ENCODE measurements at places on chromosomes 7 and 10.

- DNase-seq: no peak
Measured at GRCh38 chr10:8133146-8133545, 78.7 kb downstream of the GATA3 start.

- no peak for DNase-seq
Measured at GRCh38 chr7:29138588-29138987, 7.7 kb downstream of the CPVL start.

- DNase-seq: no peak
Measured at GRCh38 chr10:72261784-72262404, 11.8 kb upstream of the DDIT4 start.

DNA sequence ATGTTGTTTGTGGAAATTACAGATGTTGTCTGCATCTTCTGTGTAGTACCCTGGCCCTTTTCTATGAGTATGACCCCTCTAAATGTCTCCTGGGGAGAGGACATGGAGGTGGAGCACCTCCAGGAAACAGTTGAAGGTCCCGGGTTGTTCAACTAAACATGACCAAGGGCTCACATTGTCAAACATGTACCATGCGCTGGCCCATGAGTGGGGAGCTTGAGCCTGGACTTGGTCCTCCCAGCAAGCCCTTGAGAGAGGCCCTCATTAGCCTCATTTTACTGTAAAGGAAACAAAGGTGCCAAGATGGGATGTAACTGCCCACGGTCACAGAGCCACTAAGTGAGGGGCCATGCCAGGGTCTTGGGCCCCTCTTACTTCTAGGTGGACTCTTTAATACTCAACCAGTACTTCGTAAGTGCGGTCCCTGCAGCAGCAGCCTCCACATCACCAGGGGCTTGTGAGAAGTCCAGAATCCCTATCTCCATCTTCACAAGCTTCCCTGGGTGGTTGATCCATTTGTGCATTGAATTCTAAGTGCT lies 31.2 kb downstream of the C10orf71 start:
- no peak for DNase-seq

GRCh38 chr7:153044981-153045380 lies 285.4 kb downstream of the ACTR3B start:
- no peak for DNase-seq

- no peak for DNase-seq
Measured at GRCh38 chr10:57692255-57692980, 575.3 kb downstream of the IPMK start.

GRCh38 chr10:46028584-46029460 lies 1.6 kb downstream of the NCOA4 start:
- DNase-seq: peak; percentile 17

DNA sequence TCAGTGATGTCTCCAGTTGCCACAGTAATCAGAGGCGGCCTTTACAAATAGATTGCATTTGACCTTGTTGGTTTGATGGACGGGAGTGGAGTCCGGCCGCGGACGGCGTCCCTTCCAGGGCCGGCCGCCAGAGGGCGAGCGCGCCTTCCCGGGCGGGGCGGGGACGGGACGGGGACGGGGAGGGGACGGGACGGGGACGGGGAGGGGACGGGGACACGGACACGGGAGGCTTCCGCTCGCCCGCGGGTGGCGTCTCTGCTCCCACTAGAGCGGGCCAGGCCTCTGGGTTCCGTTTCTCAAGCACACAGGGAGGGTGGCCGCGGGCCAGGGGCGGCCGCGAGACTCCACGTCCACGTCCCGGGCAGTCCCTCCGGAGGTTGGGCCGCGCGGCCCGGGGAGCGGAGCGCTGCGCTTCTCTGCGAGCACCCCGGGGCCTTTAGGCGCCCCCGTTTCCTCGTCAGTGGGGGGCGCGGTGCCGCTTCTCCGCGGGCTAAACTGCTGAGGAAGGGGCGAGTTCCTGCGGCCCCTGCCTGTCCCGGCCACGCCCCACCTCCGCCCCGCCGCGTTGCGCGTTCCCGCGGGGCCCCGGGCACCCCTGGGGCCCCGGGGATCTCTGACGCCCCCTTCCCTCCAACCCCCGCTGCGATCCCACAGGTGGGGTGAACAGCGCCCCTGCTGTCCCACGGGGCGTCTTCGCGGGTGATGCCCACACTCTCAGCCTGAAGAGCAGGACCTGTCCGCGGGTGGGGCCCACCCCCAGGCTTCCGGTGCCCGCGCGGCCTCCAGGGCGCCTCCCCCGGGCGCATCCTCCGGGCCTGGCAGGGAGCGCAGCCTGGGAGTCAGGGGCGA lies 84.2 kb upstream of the MKI67 start:
- no peak for DNase-seq

DNA sequence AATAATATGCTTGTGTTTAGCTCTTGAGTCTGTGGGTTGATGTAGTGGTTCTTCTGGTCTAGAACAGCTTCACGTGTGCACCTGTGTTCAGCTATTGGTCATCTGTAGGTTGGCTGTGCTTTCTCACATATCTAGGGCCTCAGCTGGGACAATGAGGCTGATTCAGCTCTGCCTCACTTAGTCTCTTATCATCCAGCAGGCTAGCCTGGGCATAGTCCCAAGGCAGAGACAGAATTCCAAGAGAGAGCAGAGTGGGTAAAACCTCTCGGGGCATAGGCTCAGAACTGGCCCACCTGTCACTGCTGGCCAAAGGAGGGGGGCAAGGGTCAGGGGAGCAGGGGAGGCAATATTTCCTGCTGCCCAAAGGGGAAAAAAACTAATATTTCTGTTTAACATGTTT lies 32.0 kb upstream of the MXI1 start:
- no peak for DNase-seq

- DNase-seq: no peak
Measured at GRCh38 chr7:149865437-149865836, 8.3 kb upstream of the ATP6V0E2 start.

GRCh38 chr7:46393142-46393541 lies 472.1 kb upstream of the IGFBP3 start:
- DNase-seq: no peak

- DNase-seq: no peak
Measured at GRCh38 chr10:97047083-97047736, 138.5 kb downstream of the SLIT1 start.

- no peak for DNase-seq
Measured at GRCh38 chr7:48025624-48026023, 3.3 kb downstream of the SUN3 start.

GRCh38 chr7:12403287-12404181 lies at the start of gene VWDE:
TSS of gene VWDE (minus strand) at chr7:12403865. CDS start at chr7:12403716, 149 bp downstream.
- peak; percentile 77 for DNase-seq

DNA sequence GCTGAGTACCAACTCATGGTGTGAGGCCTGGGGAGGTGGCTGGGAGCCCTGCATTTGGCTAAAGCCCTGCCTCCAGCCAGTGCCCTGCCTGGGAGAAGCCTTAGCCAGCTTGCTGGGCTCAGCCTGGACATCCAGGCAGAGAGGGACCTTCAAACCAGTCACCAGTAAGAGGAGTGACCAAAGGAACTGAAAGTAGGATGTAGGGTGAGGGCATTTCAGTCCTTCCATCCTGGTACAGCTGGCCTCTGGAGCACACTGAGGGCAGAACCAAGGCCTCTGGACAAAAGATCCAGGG lies 124.8 kb downstream of the ADCY1 start:
- no peak for DNase-seq

DNA sequence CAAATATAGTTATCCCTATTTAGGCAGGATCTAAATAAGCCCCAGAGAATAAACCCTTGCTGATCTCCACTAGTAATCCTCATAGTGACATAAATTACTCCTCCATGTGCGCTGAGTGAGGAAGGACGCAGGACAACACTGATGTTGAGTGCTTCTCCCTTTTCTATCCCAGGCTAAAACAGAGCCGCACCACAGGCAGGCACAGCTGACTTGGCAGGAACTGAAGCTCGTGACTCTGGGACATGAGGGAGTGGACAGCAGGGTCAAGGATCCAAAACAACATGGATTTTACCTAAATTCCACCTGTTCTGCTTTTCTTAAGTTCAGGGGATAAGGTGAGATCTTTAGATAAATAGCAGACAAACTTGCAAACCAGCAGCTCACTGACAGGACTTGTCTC lies 46.0 kb downstream of the VOPP1 start:
- DNase-seq: no peak

- DNase-seq: peak; percentile 52
Measured at GRCh38 chr7:74051629-74052410, 23.8 kb downstream of the ELN start.

GRCh38 chr7:153509768-153510167 lies 542.4 kb upstream of the DPP6 start:
- DNase-seq: no peak

DNA sequence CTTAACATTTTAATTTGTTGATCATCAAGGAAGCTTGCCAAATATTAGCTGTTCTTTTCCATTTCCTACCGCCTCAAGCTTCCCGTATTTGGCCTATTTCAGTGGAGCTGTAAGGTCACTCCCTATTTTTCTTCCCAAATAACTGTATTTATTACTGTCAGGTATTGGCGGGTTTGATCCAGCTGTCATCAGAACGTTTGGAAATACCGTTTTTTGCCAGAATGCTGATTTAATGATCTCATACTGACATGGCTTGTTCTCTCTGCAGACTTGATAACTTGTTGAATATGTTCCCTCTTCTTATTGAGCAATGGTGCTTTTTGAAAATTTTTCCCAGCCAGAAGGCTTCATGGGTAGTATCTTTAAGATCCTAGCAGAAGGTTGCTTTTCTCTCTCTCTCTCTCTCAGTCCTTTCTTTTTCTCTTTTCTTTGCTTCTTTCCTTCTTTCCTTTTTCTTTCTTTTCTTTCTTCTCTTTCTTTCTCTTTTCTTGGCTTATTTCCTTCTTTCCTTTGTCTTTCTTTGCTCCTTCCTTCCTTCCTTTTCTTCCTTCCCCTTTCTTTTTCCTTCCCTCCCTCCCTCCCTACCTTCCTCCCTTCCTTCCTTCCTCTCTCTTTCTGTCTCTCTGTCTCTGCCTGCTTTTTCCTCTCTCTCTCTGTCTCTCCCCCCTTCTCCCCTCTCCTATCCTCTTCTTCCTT lies 42.1 kb downstream of the CUX1 start:
- no peak for DNase-seq

GRCh38 chr10:130557181-130557845 lies 421.1 kb downstream of the GLRX3 start:
- DNase-seq: no peak

DNA sequence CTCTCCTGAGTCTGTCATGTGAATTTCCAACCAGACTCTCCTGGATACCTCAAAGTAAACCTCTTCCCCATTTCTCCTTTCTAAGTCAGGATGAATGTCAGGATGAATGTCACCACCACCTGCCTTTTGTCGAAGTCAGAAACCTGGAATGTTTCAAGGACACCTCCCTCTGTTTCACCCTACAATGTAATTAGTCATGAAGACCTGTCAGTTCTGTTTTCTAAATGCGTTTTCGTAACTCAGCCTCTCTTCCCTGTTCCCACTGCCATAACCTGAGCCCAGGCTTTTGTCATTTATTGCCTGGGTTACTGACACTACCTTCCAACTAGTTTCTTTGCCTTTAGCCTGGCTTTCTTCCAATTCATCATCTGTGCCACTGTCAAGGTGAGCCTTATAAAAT lies 5.5 kb upstream of the STN1 start:
- no peak for DNase-seq

GRCh38 chr7:50508471-50508943 lies 56.7 kb downstream of the DDC start:
- DNase-seq: peak; percentile 32

DNA sequence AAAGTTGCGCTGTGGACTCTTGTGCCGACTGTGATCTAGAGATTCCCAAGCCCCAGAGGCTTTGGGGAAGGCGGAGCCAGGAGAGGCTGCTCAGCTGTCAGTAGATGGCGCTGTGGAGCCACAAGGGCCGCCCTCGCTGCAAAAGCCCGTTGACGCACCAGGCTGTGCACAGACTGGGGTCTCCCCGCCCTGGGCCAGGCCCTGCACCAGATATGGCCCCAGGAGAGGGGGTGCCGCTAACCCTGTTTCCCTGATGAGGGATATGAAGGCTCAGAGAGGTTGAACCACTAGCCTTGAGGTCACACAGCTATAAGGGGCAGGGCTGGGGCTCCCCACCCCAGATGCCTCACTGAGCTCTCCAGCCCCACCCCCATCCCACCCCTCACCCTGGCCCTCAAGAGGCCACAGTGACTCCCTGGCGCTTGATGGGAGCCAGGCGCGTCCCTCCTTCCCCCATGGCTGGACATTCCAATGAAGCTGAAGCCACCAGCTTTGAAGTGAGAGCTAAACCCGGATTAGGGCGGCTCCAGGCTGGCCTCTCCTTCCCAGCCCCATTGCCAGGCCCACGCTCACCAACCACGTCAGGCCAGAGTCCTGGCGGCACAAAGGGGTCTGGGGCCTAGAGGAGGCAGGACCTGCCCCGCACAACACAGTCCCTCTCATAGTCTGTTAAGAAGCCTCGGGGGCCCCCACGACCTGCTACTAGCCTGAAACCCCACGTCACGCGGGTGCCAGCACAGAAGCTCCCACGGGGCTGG lies 26.4 kb downstream of the MYL10 start:
- DNase-seq: peak; percentile 56

DNA sequence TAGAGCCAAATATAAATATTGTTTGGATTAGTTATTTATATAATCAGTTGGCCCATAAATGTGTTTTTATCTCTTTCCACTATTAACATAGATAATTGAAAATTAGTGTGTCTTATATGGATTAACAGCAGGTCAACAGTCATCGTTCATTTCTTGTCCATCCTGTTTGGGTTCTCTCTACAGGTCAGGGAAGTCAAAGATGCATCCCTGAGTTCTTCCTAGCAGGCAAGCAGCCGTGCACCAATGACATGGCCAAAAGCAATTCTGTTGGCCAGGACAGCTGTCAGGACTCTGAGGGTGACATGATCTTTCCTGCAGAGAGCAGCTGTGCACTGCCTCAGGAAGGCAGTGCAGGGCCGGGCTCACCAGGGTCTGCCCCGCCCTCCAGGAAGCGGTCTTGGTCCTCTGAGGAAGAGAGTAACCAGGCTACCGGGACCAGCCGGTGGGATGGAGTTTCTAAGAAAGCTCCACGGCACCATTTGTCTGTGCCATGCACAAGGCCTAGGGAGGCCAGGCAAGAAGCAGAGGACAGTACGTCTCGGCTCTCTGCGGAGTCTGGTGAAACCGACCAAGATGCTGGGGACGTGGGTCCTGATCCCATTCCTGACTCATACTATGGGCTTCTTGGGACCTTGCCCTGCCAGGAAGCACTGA lies 15.9 kb downstream of the FBH1 start:
- DNase-seq: no peak

GRCh38 chr10:6514844-6515780 lies 65.0 kb downstream of the PRKCQ start:
- DNase-seq: no peak

DNA sequence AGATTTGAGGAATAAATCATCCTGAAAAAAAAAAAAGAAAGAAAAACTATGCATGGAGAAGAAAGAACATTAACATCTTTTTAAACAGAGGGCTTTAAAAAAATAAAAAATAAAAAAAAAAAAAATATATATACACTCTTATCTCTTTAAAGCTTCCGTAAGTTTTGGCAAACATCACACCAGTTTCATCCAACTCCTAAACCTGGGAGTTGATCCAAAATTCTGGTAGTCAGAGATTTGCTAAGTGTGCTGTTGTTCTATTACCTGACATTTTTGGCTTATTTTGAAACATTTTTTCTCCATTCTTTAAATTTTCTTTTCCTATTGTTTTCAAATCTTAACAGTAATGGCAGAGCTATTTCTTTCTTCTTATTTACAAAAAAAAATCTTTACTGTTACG lies 273.1 kb downstream of the AGMO start:
- no peak for DNase-seq

GRCh38 chr10:34121781-34122622 lies 693.1 kb downstream of the PARD3 start:
- no peak for DNase-seq

GRCh38 chr10:47116445-47116844 lies 183.6 kb upstream of the GDF10 start:
- DNase-seq: no peak

GRCh38 chr7:43083106-43083505 lies 29.3 kb upstream of the HECW1 start:
- no peak for DNase-seq

GRCh38 chr7:120190109-120190508 lies 82.9 kb upstream of the KCND2 start:
- DNase-seq: no peak
